ENCODE measurements at places on chromosomes 7 and 10.

DNA sequence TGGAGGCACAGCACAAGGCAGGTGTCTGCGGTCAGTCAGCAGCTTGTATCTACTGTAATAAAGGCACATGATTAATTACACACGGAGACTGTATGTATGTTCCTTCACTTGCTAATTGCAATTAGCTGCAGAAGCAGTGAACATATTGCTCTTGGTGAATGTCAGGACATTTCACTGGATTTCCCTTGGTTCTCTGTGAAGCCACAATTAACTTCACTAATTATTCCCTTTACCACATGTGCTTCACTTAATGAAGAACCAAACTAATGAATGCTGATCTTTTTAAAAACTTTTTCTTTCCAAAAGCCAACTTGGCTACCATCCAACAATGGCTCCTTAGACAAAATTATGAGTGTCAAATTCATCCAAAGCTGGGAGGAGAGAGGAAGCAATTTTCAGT, 290.7 kb downstream of the ADRA2A start:
- DNase-seq: no peak

- no peak for DNase-seq
Observed at GRCh38 chr10:21195252-21195651, 298.1 kb upstream of the NEBL start.

GRCh38 chr7:158024351-158024715, 563.3 kb downstream of the PTPRN2 start:
- no peak for DNase-seq

GRCh38 chr10:15353471-15354017, 17.5 kb downstream of the FAM171A1 start:
- DNase-seq: no peak

- DNase-seq: no peak
Observed at GRCh38 chr7:128887169-128888038, 23.1 kb downstream of the KCP start.

DNA sequence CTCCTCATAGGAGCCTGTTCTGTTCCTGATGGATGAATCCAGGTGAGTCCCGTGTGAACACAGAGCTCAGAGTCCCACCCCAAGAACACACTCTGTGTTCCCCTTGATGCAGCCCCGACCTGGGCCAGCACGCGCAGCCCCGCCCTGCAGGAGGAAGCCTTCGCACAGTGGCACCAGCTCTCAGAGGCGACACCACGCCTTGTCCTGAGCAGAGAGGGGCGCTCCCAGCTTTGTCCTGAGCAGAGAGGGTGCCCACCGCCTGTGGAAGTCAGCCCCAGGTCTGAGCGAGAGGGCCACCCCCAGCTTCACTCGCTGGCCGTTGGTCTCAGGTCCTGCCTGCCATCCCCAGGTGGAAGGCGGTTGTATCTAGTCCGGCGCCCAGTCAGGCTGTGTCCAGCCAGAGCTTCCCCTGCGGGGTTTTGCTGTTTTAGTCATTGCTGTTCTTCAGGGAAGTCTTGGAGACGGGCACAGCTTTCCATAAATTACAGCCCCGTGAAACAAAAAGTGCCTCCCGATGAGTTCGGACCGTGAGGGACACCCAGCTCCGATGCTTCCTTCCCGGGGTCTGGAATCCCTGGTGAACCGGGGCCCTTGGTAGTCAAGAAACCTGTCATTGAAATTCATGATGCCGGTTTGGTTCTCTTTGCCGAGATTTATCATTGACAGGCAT, 43.6 kb downstream of the NKX6-2 start:
- no peak for DNase-seq
